ENCODE measurements at places on chromosomes 4 and X.

- no peak for DNase-seq
Measured at GRCh38 chrX:146967306-146967705, 152.8 kb upstream of the CXorf51A start.

DNA sequence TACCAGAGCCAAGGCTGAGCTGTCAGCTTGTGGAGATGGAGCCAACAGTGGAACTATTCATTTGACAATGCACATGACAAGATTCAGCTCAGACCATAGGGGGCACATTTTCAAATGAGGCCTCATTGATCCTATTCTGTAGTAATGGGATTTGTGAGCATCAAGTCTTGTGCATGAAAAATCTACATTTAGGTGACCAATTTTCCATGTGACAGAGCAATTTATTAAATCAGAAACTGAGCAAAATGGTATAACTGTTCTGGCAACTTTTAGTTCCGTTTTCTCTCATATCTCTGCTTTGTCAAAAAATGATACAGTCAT is 108.5 kb upstream of the PCDH18 start:
- no peak for DNase-seq

DNA sequence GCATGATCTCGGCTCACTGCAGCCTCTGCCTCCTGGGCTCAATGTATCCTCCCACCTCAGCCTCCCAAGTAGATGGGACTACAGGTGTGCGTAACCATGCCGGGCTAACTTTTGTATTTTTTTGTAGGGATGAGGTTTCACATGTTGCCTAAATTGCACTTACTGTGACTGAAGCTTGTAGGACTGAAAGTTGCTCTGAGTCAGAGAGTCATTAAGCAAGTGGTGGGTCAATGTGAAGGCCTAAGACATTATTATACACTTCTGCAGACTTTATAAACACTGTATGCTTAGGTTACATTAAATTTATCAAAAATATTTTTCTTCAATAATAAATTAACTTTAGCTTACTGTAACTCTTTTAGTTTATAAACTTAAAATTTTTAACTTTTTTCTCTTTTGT is 170.2 kb downstream of the FAT4 start:
- DNase-seq: no peak

- no peak for DNase-seq
Measured at GRCh38 chr4:110668463-110669235, 45.8 kb upstream of the PITX2 start.

DNA sequence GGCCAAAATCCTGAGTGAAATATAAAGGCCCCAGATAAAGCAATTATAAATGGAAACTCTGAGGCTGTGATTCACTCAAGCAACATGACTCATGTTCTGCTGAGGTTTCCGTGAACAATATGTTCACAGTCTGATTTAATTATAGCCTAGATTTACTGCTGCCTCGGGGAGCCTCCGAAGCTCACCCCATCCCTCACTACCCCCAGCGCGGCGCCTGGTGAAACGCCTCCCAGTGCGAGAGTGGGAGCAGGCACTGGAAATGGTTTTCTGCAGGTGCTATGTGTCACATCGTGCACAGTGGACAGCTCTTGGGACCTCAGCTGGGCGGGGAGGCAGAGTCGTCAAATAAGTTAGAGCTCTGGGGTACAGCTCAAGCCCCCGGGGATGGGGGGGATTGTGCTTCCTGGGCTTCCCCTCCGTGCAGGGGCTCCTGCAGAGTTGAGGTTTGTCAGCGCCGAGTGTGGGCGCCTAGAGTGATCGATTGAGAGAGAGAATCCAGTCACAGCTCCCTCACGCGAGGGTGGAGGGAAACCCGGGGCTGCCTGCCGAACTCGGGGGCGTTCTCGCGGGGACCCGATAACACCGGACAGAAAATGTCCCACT is 110.6 kb downstream of the PHKA2 start:
- peak; percentile 8 for DNase-seq

DNA sequence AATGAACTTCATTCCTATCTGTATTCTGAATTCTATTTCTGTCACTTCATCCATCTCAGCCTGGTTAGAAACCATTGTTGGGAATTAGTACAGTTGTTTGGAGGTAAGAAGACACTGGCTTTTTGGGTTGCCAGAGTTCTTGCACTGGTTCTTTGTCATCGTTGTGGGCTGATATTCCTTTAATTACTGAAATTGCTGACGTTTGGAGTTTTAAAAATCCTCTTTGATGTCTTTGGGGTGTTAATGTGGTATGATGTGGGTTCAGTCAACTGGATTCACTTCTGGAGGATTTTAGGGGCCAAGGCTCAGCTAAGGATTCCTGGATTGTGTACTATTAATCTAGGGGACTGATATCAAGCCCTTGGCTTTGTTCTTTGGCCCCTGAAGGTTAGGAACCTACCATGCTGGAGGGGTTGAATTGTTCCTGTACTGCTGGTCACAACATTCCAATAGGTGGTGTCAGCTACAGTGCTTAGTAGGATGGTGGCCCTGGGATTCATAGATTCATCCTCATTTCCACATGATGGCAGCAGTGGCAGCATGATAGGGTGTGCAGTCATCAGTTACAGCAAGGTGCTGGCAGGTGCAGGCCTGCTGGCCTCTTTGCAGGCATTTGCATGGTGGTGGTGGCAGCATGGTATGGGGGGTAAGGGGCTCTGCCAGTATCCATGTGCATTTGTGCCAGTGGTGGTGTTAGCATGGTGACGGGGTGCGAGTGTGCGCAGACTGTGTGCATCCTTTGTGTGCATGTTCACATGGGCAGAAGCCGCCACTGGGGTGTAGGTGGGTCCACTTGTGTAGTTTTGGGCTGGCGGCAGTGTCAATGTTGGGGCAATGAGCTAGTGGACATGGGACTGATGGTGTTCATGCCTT is 301.3 kb downstream of the TEX13C start:
- no peak for DNase-seq

DNA sequence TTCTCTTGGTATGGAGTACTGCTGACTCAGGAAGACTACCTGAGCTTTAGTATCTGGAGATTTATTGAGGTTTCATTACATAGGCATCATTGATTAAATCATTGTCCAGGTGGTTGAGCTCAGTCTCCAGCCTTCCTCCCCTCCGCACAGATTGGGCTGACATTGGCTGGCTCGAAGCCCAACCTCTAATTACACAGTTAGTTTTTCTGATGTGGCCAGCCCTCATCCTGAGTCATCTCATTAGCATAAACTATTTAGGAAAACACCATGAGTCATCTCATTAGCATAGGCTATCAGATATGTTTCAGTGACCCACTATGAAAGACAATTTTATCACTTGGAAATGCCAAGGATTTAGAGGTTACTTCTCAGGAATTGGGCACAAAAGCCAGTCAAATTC is 93.9 kb upstream of the ANKRD50 start:
- DNase-seq: no peak

GRCh38 chrX:102650903-102651241 is 411 bp upstream of the GPRASP1 start:
- no peak for DNase-seq

DNA sequence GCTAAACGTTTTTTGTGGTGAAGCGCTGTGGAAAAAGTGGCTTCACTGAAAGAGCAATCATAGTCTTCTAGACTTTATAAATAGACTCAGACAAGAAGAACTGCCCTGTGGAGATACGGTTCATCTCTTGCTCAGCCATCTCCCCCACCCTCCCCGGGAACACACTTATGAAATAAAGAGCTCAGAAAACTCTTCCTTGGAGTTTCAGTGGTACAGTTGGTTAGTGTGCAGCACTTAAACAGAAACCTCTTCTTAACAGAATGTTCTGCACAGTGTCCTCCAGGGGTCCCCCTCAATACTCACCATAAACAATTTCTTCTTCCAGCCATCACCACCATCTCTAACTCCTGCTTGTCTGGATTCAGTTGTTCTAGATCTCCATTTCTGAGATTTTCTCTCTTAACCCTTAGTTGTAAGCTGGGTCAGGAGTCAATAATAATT is 313.0 kb downstream of the ARHGAP10 start:
- no peak for DNase-seq

DNA sequence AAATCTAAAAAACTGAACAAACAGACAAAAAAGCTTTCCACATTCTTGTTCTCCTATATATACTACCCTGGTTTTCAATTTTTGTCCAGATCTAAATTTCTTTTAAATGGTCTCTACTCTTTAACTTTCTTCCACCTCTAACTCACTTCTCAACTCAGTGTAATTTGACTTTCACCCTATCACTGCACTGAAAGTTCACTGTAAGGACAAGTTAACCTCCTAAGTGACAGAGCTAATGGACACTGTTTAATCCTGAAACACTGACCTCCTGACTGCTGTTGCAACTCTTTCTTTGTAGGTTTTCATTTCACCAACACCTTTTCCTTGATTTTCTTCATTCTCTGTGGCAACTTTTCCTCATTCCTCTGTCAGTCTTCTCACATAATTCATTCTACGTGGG is 50.0 kb downstream of the ATOH1 start:
- no peak for DNase-seq

DNA sequence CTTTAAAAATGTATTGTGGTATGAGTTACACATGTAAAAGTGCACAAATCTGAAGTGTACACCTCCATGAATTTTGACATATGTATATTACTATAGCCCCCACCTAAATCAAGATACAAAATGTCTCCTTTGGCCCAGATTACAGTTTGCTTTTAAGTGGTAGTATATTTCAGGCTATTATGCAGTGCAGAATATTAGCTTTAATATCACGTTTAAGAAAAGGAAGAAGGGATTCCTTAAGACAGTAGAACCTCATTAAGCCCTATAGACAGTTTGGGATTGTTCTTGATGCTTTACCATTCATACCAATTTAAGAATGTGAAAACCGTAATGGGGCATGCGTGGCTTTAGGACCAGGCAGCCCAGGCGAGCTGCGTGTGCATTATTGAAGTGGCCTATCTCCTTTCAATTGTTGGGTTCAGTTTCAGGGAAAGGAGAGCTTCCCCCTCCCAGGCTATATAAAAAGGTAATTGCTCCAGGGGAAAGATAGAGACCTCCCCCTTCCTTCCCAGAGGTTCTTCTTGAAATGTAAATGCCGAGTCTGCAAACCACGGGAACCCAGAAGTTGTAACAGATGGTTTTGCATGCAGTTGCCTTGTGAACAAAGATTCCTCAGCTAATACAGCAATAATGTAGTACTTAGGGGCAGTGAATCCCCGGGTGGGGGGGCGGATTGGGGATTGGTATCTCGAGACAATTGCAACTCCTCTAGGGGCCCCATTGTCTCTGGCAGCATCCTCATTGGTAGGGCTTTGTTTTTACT is 106.1 kb downstream of the UCHL1 start:
- no peak for DNase-seq

DNA sequence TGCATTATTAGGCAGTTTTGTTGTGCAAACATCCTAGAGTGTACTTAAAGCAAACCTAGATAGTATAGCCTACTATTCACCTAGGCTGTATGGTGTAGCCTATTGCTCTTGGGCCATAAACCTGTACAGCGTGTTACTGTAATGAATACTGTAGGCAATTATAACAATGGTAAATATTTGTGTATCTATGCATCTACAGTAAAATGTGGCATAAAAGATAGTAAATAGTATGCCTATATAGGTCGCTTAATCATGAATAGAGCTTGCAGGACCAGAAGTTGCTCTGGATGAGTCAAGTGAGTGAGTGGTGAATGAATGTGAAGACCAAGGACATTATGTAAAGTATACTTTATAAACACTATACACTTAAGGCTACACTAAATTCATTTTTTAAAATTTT is 16.6 kb downstream of the USO1 start:
- no peak for DNase-seq

DNA sequence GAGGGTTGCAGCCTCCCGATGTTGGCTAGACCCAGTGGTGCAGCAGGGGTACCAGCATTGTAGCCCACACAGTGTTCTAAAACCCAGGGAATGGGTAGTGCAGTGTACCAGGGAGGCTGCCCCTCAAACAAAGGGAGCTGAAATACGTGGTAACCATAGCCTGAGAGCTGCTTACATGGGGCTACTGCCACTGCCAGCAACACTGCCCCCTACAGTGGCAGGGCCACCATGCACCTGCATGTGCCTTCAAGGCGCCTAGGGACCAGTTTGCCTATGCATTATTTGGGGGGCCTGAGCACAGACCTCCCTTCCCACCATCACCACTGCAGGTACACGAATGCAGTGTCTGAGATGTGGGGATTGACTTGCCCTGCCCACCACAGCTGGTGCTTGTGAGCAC is 21.0 kb upstream of the BMP15 start:
- no peak for DNase-seq

DNA sequence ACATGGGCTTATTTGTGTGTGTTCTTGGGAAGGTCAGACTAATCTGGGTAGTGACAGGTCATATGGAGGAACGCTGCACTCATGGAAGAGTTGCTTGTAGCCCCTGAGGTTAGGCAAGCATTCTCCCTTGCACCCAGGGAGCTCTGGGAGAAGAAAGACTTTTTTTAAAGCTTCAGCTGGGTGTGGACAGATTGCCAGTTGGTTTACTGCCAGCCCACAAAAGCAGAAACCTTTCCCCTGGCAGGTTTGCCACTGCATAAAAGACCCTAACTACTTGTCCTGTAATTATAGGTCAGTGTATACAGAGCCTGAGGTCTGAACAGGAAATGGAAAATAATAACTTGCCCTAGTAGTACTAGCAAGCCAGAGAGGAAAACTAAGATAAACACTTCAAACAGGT is 7.4 kb upstream of the NFKB1 start:
- DNase-seq: no peak

DNA sequence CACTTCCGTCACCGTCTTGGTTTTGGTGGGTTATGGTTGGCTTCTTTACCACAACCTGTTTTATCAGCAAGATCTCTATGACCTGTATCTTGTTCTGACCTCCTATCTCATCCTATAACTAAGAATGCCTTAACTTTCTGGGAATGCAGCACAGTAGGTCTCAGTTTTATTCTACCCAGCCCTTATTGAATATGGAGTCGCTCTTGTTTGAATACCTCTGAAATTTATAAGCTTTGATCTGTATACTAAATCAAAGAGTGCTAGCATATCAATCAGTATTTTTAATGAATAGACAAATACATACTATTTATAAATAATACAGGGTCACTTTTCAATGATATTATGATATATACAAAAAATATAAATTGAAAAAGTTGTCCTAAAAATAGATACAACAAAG is 690.0 kb downstream of the TRAM1L1 start:
- no peak for DNase-seq

- DNase-seq: no peak
Measured at GRCh38 chrX:113370006-113370405, 529.4 kb upstream of the AMOT start.

DNA sequence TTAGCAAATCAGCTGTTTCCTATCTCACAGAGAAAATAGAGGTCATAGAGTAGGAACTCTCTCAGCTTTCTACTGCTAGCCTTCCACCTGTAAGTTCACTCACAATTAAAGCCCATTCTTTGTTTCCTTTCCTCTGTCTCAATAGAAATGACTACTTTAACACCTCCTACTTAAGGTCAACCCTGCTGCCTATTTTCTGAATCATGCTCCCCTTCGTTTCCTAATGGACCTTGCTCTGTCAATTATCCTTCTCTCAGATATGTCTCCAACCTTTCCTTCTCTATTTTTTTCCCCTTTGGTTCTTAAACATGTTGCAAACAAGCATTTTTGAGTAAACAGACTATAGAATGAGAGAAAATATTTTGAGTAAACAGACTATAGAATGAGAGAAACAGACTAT is 5.1 kb upstream of the PAQR3 start:
- no peak for DNase-seq

DNA sequence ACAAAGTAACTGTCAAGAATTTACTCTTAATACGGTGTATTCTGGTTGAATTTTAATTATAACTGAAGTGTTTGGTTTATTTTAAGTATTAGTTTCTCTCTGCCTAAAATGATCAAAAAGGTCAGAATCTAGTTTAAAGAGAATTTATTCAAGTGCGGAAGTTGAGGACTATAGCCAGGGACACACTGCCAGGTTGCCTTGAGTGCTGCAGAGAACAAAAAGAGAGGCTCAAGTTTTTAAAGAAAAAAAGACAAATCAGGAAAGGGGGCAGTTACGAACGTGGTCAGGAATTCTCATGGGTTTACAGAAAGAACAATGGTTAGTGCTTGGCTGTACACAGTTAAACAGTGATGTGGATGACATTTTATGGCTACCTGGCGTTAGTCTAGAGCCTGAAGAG is 81.3 kb downstream of the SNX25 start:
- DNase-seq: no peak
